Natural killer cell treated with Interleukin-12 subunit alpha and Interleukin-12 subunit beta and Interleukin-15 and Interleukin-18, amount 100 ng/mL, for 72 hours (primary cell): ENCODE measurements at places on chromosomes 5 and 9. TPM values are rescaled to one million over a fixed set of nuclear protein-coding genes. Genes with fewer than 3 reads are reported as not detected.

GRCh38 chr5:168743617-168744016 lies 164.4 kb upstream of the PANK3 start:
- no peak overlapping the region for H3K27ac ChIP-seq
- DNase-seq, result no peak
- H3K36me3 ChIP-seq, result no peaks in the 10 kb centered on the region
- peaks cover 19% of the 10 kb centered on the region for H3K4me1 ChIP-seq

- H3K4me3 ChIP-seq, result peak overlapping the region; percentile 38
- peaks cover 60% of the 10 kb centered on the region for H3K27me3 ChIP-seq
- peaks cover 11% of the 10 kb centered on the region for H3K4me1 ChIP-seq
These were observed 192.4 kb downstream of the MEF2C start for GRCh38 chr5:88690409-88691229.

DNA sequence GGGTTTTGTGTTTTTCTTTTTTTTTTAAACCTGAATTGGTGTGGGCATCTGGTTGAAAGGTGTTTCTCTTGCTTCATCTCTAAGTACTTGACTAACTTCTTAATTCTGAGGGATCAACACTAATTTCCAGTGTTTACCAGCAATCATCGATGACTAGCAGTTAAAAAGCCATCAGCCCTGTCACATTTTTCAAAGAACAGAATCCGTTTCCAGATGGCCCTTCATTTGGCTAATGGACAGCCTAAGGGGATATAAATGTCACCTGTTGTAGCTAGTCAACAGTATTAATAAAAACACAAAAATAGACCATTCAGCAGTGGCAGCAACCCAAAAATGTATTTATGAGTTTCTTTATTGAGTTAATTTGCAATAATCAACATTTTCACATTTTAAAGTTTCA lies 1076.5 kb downstream of the MAT2B start:
- no peaks in the 10 kb centered on the region for H3K27me3 ChIP-seq
- DNase-seq, result no peak
- no peaks in the 10 kb centered on the region for H3K4me1 ChIP-seq
- no peak overlapping the region for H3K4me3 ChIP-seq
- no peak overlapping the region for H3K27ac ChIP-seq

GRCh38 chr5:136094913-136095641 lies 37.6 kb upstream of the SMAD5 start:
- H3K4me1 ChIP-seq, result no peaks in the 10 kb centered on the region
- H3K27me3 ChIP-seq, result peaks cover 28% of the 10 kb centered on the region
- DNase-seq, result no peak
- H3K27ac ChIP-seq, result no peak overlapping the region
- no peak overlapping the region for H3K4me3 ChIP-seq
- H3K36me3 ChIP-seq, result no peaks in the 10 kb centered on the region

- no peak overlapping the region for H3K27ac ChIP-seq
- H3K36me3 ChIP-seq, result no peaks in the 10 kb centered on the region
- DNase-seq, result no peak
- H3K4me3 ChIP-seq, result no peak overlapping the region
- peaks cover 4% of the 10 kb centered on the region for H3K27me3 ChIP-seq
These were observed 546.5 kb downstream of the PDE4D start for GRCh38 chr5:59346982-59347381.

LRSAM1 gene
- total RNA-seq, result 34.4 TPM

KCNIP1 gene
- total RNA-seq, result not detected

GRCh38 chr5:58466939-58467338 lies 7.1 kb upstream of the PLK2 start:
- DNase-seq, result no peak
- no peak overlapping the region for H3K4me3 ChIP-seq
- no peaks in the 10 kb centered on the region for H3K36me3 ChIP-seq
- H3K4me1 ChIP-seq, result peaks cover 3% of the 10 kb centered on the region
- no peak overlapping the region for H3K27ac ChIP-seq
- peaks cover 4% of the 10 kb centered on the region for H3K27me3 ChIP-seq

SGTB gene
- total RNA-seq, result 10.1 TPM

CXCL14 gene
- total RNA-seq, result not detected

PTGS1 gene
- 0.69 TPM for total RNA-seq
